Upper lobe of left lung (tissue), 6 donors: ENCODE measurements at places on chromosomes 1 and 21. TPM values are rescaled to one million over a fixed set of nuclear protein-coding genes. Genes with fewer than 3 reads are reported as not detected.

GRCh38 chr1:208907790-208908189 is 663.6 kb upstream of the PLXNA2 start:
- H3K27me3 ChIP-seq = no peaks in the 10 kb centered on the region
- H3K4me1 ChIP-seq = no peaks in the 10 kb centered on the region
- DNase-seq = no peak
- H3K27ac ChIP-seq = no peak overlapping the region
- no peaks in the 10 kb centered on the region for H3K36me3 ChIP-seq

GRCh38 chr1:78676347-78676982 is 26.8 kb downstream of the IFI44 start:
- no peak overlapping the region for H3K4me3 ChIP-seq
- peak; percentile 35 for DNase-seq
- no peaks in the 10 kb centered on the region for H3K36me3 ChIP-seq
- no peak overlapping the region for H3K27ac ChIP-seq

CCDC30 gene
- 5.3 TPM for total RNA-seq

CYP2J2 gene
- 1.4 TPM for total RNA-seq

LAPTM5 gene
- total RNA-seq = 275 TPM

- H3K27ac ChIP-seq = peak overlapping the region; percentile 85
- H3K36me3 ChIP-seq = no peaks in the 10 kb centered on the region
- peak overlapping the region; percentile 61 for H3K4me3 ChIP-seq
- no peak for DNase-seq
These were observed 33.6 kb downstream of the SLC2A1 start for GRCh38 chr1:42924851-42925760.

DNA sequence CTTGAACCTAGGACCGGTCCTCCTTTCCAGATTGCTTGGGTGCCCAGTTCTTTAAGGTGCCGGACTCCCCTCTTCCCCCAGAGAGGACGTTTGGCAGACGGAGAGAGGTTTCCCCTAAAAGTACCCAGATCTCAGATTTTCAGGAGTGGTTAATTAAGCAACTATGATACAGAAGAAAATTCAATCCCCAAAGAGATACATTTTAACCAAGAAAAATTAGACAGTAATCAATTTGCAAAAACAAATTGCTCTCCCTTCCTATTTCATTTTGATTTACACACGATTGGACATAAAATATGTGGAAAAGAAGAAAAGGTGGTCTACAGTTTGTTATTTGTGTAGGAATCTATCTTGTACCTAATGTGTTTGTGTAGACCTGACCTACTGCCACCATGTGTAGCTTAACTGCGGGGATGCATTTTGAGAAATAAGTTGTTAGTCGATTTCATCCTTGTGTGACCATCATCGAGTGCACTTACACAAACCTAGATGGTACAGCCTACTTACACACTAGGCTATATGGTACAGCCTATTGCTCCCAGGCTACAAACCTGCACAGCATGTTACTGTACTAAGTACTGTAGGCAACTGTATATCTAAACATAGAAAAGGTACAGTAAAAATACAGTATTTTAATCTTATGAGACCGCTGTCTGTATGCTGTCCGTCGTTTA is 755 bp downstream of the RPAP2 start:
- H3K4me1 ChIP-seq = peaks cover 11% of the 10 kb centered on the region
- peaks cover 20% of the 10 kb centered on the region for H3K36me3 ChIP-seq
- H3K27ac ChIP-seq = peak overlapping the region; percentile 94
- H3K4me3 ChIP-seq = peak overlapping the region; percentile 78
- DNase-seq = no peak

DNA sequence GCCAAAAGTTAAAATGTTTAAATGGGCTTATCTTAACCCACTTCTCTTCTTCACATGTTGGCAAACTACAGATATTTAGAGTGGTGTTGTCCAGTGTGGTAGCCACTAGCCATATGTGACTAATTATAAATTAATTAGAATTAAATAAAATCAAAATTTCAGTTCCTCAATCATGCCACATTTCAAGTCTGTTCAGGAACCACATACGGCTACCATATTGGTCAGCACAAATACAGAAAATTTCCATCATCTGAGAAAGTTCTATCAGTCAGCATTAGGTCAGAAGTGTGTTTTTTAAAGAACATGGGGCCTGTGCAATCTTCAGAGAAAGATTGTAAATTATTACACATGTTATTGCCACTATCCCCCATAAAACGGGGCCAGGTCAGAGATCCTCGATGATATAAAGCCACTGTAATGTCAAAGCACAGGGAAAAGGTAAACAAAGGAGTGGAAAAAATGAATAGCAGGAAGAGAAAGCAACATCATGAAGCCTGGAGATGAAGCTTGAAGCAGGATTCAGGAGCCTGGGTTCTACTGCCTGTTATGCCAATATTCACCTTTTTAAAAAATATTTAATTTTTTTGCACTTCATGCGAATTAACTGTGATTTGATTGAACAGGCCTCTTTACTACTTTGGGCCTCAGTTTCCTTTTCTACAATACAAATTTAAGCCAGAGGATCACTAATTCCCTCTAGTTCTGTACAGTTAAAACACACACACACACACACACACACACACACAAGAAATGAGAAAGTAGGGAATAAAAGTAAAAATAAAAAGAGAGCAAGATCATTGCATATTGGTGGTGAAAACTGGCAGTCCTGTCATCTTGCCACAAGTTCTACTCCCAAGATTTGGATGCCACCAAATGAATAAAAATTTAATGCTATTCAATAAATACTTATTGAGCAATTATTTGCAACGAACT is 2.3 kb downstream of the RSBN1 start:
- peaks cover 45% of the 10 kb centered on the region for H3K4me1 ChIP-seq
- no peaks in the 10 kb centered on the region for H3K36me3 ChIP-seq
- no peak for DNase-seq
- H3K27ac ChIP-seq = no peak overlapping the region
- no peaks in the 10 kb centered on the region for H3K27me3 ChIP-seq

TDRD10 gene
- 47.1 TPM for total RNA-seq

GRCh38 chr1:103336408-103336807 is 189.1 kb upstream of the RNPC3 start:
- DNase-seq = no peak
- no peaks in the 10 kb centered on the region for H3K4me1 ChIP-seq
- no peak overlapping the region for H3K4me3 ChIP-seq
- H3K36me3 ChIP-seq = no peaks in the 10 kb centered on the region
